T follicular helper cell (primary cell): ENCODE measurements at places on chromosomes 3 and 15.

DNA sequence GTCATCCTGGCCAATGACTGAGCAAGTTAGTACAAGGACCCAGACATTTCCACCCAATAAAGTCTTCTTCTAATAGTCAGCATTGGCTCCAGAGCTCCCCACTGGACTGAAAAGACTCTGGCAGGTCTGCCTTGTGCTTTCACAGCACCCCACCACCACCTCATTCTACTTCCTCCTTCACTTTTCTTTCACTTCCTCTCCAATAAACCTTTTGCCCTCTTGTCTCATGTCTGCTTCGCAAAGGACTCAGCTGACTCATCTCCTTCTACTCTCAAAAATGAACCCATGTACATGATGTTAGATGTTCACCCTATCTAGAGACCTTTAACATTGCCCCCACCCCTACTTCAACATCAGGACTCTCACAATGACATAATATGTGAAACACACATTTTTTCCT, 181.0 kb upstream of the PPP2R3A start:
- no peak for DNase-seq

DNA sequence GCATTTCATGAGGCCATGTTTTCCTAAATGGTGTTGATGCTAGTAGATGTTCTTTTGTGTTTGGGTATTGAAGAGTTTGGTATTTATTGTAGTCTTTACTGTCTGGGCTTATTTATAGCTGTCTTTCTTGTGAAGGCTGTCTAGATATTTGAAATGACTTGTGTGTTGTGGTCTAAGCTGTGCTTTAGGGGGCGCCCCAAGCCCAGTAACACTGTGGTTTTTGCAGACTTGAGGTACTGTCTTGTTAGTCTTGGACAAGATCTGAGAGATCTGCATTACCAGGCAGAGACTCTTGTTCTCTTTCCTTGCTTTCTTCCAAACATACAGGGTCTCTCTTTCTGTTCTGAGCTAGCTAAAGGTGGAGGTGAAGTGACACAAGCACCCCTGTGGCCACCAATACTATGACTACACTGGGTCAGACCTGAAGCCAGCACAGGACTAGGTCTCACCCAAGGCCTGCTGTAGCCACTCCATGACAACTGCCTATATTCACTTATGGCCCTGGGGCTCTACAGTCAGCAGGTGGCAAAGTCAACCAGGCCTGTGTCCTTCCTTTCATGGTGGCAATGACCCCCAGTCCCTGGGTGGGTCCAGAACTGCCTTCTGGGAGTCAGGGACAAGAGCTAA, 152.1 kb upstream of the TBC1D5 start:
- no peak for DNase-seq

- no peak for DNase-seq
Measured at GRCh38 chr3:94626573-94626972, 563.7 kb downstream of the NSUN3 start.

- no peak for DNase-seq
Measured at GRCh38 chr3:14725564-14726440, 50.9 kb downstream of the C3orf20 start.

- DNase-seq = no peak
Measured at GRCh38 chr15:34065261-34065660, 26.3 kb upstream of the AVEN start.

- DNase-seq = no peak
Measured at GRCh38 chr3:1664266-1664665, 434.4 kb upstream of the CNTN4 start.

GRCh38 chr3:151556596-151556995, 95.7 kb upstream of the IGSF10 start:
- no peak for DNase-seq

- DNase-seq = no peak
Measured at GRCh38 chr3:65595222-65596028, 443.3 kb downstream of the MAGI1 start.

DNA sequence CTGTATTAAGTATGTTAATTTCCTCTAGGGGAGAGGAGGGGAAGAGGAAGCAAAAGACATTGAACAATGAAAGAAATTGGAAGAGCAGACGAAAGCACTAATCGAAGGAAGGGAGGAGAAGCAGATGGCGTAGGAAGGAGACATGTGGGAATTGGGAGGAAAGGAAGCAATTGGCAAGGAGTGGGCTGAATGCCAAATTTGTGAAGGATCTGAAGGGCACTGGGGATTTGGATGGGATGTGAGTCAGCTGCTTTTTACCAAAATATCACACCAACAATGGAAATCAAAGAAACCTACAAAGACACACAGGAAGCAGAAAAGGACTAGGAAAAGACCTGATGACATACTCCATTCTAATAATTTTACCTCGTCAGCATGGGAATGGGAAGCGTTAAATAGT, 1029.8 kb downstream of the ROBO1 start:
- DNase-seq = no peak

DNA sequence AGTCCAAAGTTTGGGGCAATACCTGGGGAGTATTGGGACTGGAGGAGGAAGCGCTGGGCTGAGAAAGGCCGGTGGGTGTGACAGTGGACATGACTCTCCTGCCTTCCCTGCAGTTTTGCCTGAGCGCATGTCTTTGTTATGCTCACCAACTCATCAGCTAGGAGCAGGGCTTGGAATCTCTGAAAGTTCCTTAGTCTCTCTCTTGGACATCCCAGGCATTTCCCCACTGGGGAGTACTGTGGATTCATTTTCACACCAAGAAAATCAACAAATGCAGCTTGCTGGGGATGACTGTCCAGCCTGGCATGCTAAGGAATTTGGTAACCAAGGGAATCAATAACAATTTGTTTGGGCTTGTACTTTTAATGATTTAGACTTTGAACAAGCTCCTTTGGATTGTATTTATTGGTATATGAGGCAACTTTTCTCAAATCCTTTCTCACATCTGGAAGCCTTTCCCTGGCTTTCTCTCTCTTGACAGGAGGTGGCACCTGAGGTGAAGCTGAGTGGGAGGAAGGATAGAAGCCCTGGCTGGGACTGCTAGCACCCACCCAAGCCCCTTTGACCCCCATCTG, 48.5 kb upstream of the CHST2 start:
- no peak for DNase-seq
